Stimulated activated CD4-positive, alpha-beta T cell treated with anti-CD3 and anti-CD28 coated beads, Interleukin-15, amount 100 ng/mL, for 1 hour (primary cell): ENCODE measurements at places on chromosomes 11 and 22.
A peak's percentile ranks its signal among the peaks of the same experiment; 100 is the strongest.

- DNase-seq = no peak
Measured at GRCh38 chr11:96242191-96242847, 100.7 kb downstream of the MAML2 start.

GRCh38 chr11:2088284-2088683 is 50.9 kb downstream of the IGF2 start:
- DNase-seq = no peak

- DNase-seq = peak; percentile 76
Measured at GRCh38 chr11:75525433-75526191, at the start of gene GDPD5. TSS of gene GDPD5 (minus strand) at chr11:75525941. CDS start at chr11:75477735, 48,206 bp downstream.

DNA sequence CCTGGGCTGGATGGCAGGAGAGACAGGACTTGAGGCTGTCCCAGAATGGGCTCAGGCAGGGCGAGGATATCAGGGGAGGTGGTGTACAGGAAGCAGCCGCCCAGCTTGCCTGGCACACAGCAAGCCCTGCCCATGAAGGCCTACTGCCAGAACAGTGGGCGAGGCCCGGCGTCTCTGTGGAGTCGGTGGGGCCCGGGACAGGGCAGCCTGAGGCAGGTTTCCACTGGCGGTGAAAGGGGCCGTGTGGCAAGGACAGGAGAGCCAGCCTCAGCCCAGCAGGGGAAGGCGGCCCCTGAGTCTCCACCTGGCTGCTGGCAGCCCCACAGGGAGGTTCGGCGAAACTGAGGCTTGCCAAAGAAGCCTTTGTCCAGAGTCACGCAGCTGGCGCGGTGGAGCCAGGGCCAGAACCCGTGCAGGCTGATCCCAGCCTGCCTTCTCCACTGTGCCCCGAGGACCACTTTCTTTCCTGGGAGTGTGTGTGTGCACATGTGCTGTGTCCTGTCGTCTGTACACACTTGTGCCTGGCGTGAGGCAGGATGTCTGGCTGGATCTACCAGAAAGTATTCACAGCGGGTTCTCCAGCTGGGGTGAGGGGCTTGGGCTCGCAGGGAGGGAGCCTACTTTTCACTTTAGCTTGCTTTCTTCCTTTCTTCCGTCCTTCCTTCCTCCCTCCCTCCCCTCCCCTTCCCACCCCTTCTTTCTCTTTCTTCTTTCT is 1.2 kb downstream of the TSPO start:
- peak; percentile 38 for DNase-seq

DNA sequence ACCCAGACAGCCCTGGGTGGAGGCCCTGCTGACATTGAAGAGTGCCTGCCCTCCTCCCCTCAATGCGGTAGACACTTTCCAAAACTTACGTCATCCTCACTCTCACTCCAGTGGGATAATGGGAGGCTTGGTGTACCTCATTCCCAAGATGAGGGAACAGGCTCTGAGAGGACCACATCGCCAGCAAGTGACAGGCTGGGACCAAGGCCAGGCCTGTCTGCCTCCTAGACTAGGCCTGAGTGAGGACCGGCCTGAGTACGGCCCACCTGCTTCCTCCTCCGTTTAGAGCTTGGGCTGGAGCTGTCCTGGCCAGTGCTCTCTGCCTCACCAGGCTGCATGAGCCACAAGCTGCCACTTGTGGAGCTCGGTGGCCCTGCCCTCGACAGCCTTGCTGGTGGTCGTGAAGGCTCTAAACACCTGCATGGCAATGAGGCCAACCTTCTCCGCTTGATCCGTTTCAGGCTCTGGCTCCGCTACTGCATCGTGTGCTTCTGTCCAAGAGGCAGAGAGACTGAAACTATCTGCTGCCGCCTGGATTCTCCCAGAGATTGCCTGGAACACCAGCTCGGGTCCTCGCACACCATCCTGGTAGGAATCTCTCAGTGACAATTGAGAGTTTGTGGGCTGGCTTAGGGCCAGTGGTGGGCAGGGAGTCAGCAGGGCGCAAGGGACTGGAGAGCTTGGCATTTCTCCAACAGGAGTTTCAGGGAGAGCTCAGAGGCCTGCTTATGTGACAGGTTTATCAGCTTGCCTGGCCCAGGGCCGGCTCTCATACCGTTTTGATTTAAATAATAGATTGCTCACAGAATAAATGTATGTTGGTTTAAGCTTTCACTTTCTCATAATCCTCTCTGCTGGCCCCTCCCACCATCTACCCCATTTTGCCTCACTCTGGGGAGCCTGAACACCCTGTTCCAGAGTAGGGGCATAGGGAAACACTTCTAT is 9.4 kb downstream of the LRRC75B start:
- DNase-seq = no peak

DNA sequence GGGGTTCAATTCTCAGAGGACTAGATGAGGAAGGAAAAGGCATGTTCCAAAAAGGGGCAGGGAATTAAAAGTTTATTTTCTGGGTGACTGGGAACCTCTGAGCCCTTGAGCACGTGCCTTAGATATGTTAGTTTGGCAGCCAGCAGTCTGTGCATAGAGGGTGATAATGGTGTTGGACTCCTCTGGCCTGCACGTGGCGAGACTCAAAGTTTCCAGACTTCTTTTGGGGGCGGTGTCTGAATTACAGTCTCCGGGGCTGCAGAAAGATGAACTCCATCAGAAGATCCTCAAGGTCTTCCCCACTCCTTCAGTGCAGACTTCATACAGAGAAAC is 861 bp upstream of the ZNRF3 start:
- DNase-seq = no peak

GRCh38 chr11:61973476-61974162 is 6.2 kb upstream of the FTH1 start:
- no peak for DNase-seq

DNA sequence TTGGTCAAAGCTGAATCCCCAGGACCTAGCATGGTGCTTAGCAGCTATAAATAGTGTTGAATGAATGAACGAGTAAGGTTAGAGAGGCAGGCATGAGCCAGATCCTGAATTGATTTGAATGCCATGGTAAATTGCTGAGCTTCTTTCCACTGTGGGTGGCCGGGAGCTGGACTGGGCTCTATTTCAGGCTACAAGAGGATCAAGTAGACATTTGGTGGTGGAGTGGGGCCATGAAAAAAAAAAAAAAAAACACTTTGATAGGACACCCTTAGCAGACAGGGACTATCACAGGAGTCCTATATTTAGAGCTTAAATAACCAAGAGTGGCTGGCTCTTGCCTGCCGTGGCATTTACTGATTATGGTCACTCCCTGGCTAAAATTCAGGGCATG is 77.6 kb downstream of the MIAT start:
- no peak for DNase-seq

DNA sequence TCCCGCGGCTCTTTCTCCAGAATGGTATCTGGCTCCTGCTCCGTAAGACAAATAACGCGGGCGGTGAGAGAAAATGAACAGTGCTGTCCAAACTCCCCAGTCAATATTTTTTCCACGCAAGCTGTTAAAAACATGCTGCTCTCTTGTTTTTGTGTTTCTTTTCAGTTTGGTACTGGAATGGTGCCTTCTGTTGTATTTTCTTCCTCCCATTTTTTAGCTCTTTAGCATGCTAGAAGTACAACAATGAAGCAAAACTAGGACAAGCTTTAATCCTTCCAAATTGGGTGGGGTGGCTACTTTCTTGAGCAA is 599 bp upstream of the PPP2R1B start:
- DNase-seq = no peak

DNA sequence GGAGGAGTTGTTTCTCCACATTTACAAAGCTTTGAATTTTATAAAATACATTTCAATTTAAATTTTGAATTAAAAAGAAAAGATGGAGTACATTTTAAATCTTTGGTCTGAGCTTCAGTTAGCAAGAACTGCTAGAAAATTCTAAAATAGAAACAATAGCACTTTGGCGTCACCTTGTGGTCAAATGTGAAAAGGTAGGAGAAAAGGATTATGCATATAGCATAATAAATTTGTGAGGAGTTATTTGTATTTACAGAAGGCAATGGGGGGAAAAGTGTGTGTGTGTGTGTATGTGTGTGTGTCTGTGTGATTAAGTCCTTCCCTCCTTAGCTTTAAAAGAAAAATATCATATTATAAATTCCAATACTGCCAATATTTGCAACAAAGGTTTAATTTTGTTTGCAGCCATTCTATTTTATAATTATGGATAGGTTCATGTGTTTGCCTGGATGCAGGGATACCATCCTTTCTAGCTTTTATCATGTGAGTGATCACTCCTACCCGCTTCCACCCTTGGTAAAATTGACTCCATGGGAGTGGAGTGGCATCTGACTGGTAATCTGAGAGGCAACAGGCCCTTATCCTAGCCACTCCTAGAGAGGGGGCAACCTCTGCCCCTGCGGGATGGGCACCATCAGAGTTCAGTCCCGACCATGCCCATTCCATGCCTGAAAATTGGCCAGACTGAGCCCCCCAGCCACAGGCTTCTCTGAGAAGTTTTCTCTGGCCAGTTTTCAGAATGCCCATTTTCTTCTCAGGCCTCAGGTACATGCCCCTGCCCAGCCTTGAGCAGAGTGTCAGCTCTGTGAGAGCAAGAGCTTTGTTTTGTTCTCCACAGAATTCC is 13.6 kb upstream of the LGR4 start:
- no peak for DNase-seq

- no peak for DNase-seq
Measured at GRCh38 chr11:44096360-44097185, 1.1 kb downstream of the EXT2 start.

DNA sequence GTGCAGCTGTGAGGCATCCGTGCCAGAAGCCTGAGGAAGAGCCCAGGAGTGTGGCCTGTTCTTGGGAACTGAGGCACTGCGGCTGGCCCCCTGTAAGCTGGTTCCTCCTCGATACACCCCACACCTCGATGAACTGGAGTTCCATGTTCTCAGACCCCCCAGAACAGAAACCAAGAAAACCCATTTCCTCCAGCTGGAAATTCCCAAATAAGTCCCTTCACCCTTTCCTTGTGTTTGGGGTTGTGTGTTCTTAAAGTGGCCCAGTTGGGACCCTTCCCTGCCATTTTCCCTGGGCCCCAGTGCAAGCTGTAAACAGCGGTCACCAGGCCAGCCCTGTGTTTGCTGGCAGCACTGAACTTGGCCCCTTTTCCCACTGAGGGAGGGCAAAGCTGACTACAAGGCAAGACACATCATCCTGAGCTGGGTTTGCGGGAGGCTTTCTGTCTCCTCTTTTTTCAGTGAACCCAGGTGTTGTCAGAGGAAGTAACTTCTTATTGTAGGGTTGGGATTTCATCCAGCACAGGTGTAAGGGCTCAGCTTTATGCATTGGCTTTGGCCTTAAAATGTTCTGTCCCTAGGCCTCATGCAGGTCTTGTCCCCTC is 60.1 kb upstream of the MPEG1 start:
- DNase-seq = no peak

GRCh38 chr11:88280673-88281316 is 56.7 kb downstream of the CTSC start:
- no peak for DNase-seq

DNA sequence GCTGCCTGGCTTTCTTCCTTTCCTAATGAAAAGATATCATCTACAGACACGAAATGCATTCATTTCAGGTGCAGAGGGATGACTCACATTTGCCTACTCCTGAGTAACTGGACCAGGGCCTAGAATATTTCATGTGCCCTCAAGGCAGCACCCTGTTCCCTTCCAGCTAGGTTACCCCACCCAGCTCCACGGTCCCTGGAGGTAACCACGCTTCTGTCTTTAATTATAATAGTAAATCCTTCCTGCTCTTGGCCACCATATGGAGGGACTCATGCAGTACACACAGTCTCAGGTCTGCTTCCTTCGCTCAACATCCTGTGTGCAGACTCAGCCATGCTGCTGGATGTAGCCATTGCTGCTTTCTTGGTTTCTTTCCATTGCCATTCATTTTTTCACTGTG is 22.3 kb downstream of the DHCR7 start:
- DNase-seq = no peak

GRCh38 chr11:45180179-45180847 is 33.9 kb downstream of the PRDM11 start:
- no peak for DNase-seq

- DNase-seq = no peak
Measured at GRCh38 chr11:120698918-120699317, 187.4 kb downstream of the GRIK4 start.

GRCh38 chr11:68038718-68039525 is at the start of gene TCIRG1:
TSS of gene TCIRG1 (plus strand) at chr11:68039025. CDS start at chr11:68041272, 2,247 bp downstream.
- DNase-seq = peak; percentile 35

- no peak for DNase-seq
Measured at GRCh38 chr11:36349351-36350136, 53.5 kb downstream of the PRR5L start.

DNA sequence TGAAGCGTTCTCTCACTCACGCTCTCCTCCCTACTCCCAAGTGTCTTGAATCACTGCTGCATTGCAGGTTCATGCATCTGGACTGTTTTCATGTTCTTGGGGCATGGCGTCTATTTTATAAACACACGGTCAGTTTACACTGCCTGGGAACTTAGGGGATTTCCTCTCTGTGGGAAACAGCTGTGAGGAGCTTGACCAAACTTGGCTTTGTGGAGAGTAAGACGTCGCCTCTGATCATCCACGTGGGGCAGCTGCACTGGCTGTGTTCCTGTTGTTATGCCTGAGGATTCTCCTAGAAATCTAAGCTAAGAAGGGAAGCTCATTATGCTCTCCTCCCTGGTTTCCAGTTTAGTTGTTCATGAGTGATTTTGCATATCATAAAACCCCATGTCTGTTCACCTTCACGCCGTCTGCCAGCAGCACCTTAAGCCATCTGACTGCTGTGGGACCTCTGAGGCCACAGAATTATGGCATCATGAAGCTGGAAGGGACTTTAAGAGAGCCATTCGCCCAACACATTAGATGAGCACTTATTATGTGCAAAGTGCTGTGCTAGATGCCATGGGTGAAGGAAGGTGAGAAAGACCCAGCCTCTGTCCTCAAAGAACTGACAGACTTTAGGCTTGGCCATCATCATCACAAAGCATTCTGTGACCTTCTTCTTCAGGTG is 38.8 kb upstream of the POU2AF1 start:
- no peak for DNase-seq

GRCh38 chr11:886568-886967 is 24.0 kb downstream of the CHID1 start:
- no peak for DNase-seq

- no peak for DNase-seq
Measured at GRCh38 chr22:23302171-23303002, 122.1 kb downstream of the BCR start.

DNA sequence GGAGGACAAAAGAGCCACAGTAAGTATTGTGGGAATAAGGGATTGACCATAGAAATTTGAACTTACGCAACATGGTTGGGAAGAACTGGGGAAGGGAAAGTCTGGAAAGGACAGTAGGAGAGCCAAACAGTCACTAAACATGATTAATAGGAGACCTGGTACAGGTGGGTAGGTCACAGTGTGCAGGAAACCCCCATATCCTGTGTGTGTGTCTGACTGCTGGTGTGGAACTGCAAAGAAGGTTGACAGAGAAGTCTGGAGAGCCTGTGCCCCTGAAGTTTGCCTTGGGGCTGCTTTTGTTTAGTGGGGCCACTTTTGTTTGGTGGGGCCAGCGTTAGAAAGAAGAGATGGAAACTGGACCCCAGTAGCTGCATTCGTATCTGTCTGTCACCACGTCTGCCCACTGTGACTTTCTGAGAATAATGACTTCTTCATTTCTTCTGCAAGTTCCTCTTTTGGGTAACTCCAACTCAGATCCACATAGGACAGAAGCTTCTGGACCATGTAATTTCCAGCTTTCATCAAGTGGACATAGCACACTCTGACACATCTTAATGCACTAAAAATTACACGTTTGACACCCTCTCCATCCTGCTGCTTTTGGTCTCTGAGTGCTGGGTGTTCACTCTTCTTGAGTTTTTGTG is 126.8 kb upstream of the RAG2 start:
- DNase-seq = no peak
